ENCODE measurements at places on chromosomes 6 and 20.

GRCh38 chr6:132512342-132512637 is 626 bp downstream of the STX7 start:
- H3K27me3 ChIP-seq, result no peaks in the 10 kb centered on the region
- peaks cover 18% of the 10 kb centered on the region for H3K36me3 ChIP-seq
- no peak for DNase-seq
- H3K4me3 ChIP-seq, result peak overlapping the region; percentile 78
- no peaks in the 10 kb centered on the region for H3K4me1 ChIP-seq
- peak overlapping the region; percentile 82 for H3K27ac ChIP-seq

DNA sequence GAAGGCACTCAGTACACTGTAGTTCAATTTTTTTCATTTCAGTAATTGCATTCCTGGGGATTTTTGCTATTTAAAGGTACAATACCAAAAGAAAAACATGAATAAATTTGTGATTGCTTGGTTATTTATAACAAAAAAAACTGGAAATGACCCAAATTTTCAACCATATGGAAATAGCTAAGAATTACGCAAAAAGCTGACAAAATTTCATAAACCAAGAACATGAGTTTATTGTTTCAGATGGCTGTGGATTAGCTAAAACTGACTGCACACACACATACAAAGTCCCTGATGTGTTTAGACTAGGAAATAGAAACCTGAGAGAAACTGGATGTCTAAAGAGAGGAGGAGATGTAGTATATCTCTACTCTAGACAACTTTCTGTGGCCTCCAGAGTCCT is 718.4 kb upstream of the CHD6 start:
- no peaks in the 10 kb centered on the region for H3K27me3 ChIP-seq
- no peak overlapping the region for H3K27ac ChIP-seq
- no peak overlapping the region for H3K4me3 ChIP-seq

GRCh38 chr20:33693741-33694638 is 7.8 kb upstream of the E2F1 start:
- no peak for DNase-seq
- H3K36me3 ChIP-seq, result no peaks in the 10 kb centered on the region
- no peaks in the 10 kb centered on the region for H3K27me3 ChIP-seq
- H3K4me3 ChIP-seq, result no peak overlapping the region
- peaks cover 10% of the 10 kb centered on the region for H3K4me1 ChIP-seq

- H3K27me3 ChIP-seq, result no peaks in the 10 kb centered on the region
- peaks cover 4% of the 10 kb centered on the region for H3K4me1 ChIP-seq
- H3K4me3 ChIP-seq, result no peak overlapping the region
- DNase-seq, result no peak
Observed at GRCh38 chr20:8834851-8835250, 234.0 kb upstream of the PLCB4 start.

DNA sequence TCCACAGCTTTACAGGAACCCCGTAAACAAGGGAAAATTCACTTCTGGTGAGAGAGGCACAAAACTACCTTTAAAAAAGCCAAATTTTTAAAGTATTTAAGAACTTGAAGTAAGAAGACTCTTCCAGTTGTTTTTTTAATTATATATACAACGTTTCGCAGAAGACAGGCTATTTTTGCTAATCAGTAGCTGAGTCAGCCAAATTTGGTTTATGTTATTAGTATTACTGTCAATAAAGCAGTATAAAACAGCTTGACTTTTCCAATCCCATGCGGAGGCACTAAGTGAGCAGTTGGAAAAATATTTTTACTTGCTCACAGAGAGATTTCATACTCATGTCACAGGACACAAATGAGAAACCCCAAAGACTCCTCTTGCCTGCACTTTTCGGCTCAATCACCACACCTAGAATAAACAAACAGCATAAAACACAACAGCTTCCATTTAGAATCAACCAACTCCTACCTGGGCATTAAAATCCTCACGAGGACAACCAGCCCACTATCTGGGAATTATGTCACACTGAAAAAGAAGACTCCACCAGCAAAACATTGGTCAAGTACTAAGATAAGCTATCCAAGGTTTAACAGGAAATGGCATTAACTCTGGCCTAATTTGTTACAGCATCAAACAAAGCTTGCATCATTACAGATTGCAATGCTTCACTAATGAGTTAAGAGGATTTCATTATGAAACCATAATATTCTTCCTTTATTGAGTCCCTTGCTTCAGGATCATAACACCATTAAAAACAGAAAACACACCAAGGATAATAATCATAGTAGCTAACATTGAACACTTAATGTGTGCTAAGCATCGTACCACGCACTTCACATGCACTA is 26.3 kb downstream of the ELOVL5 start:
- H3K4me1 ChIP-seq, result peaks cover 15% of the 10 kb centered on the region
- H3K36me3 ChIP-seq, result no peaks in the 10 kb centered on the region
- H3K27ac ChIP-seq, result peak overlapping the region; percentile 28
- H3K27me3 ChIP-seq, result no peaks in the 10 kb centered on the region
- H3K4me3 ChIP-seq, result no peak overlapping the region
- peak; percentile 53 for DNase-seq

GRCh38 chr6:148263961-148264360 is 78.7 kb upstream of the SASH1 start:
- H3K4me3 ChIP-seq, result no peak overlapping the region
- no peak for DNase-seq
- no peaks in the 10 kb centered on the region for H3K36me3 ChIP-seq
- no peaks in the 10 kb centered on the region for H3K4me1 ChIP-seq
- no peak overlapping the region for H3K27ac ChIP-seq

DNA sequence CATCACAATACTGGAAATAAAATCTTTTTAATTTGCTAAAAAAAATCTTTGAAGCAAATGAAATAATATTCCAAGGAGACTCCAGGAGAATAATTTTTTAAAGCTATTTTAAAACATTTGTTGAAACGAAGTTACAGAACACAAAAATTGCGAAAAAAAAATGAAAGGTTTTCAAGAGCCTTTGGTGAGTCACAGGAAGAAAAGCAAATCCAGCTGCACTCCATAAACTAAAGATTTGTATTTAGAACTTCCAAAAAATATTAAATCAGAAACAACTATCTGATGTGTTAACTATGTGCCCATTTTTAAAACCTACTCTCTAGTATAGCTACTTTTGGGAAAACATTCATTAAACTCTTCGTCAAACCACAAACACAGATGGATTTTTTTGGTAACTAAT is 23.6 kb downstream of the PDSS2 start:
- H3K36me3 ChIP-seq, result no peaks in the 10 kb centered on the region
- no peaks in the 10 kb centered on the region for H3K27me3 ChIP-seq
- peaks cover 2% of the 10 kb centered on the region for H3K4me1 ChIP-seq
- peak; percentile 22 for DNase-seq
- no peak overlapping the region for H3K4me3 ChIP-seq

DNA sequence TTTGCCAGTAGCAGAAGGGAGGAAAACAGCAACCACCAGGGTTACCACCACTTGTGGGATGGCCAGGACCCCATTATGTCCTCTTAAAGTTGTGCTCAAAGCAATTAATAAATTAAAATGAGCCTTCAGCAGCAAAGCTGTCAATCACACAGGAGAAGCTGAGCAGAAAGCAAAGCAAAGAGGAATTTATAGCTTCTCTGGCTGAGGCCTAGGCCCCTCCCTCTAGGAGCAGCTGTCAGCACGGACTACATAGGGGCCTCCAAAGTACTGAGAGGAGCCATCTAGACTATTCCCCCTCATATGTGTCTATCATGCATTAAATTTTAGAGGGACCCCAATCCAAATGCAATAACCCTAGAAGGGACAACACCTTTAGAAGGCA is 6.4 kb downstream of the CCND3 start:
- peaks cover 72% of the 10 kb centered on the region for H3K36me3 ChIP-seq
- H3K27me3 ChIP-seq, result no peaks in the 10 kb centered on the region
- no peak overlapping the region for H3K4me3 ChIP-seq
- peaks cover 29% of the 10 kb centered on the region for H3K4me1 ChIP-seq
- H3K27ac ChIP-seq, result no peak overlapping the region

DNA sequence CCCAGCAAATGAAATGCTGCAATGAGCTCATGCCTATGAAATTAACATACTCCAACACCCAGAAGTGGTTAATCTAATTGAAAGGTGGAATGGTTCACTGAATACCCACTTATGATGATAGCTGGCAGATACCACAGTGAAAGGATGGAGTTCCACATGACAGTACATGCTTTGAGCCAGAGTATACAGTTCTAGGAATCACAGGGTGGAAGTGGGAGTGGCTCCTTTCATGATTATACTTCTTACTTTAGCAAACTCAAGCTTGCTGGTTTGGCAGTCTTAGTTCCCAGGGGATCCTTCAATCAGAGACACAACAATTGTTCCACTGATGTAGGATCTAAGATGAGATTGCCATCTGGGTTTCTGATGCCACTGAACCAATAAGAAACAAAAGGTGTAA is 21.5 kb downstream of the CD164 start:
- H3K36me3 ChIP-seq, result peaks cover 94% of the 10 kb centered on the region
- H3K27me3 ChIP-seq, result no peaks in the 10 kb centered on the region
- no peak overlapping the region for H3K4me3 ChIP-seq
- DNase-seq, result no peak
- H3K27ac ChIP-seq, result no peak overlapping the region

GRCh38 chr6:139370283-139370998 is 4.0 kb downstream of the CITED2 start:
- H3K27me3 ChIP-seq, result no peaks in the 10 kb centered on the region
- DNase-seq, result peak; percentile 84
- H3K4me3 ChIP-seq, result peak overlapping the region; percentile 95
- peaks cover 5% of the 10 kb centered on the region for H3K4me1 ChIP-seq
- peaks cover 11% of the 10 kb centered on the region for H3K36me3 ChIP-seq

DNA sequence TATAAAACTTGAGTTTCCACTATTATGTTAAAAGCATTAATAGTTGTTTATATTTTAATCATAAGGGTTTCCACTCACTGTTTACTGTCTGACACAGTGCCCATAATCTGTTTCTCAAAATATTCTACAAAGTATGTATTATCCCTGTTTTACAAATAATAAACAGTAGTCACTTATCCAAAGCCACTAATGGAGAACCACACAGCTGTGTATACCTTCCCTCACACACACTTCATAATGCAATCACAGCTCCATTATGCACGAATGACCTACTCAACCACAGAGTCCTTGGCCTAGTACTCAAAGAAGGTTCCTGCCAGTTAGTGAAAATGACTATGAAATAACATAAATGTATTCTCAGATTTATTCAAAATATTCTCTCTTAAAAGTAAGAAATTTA is 103.1 kb downstream of the EPB41L2 start:
- no peak overlapping the region for H3K4me3 ChIP-seq
- H3K36me3 ChIP-seq, result peaks cover 5% of the 10 kb centered on the region
- H3K27ac ChIP-seq, result no peak overlapping the region
- peaks cover 1% of the 10 kb centered on the region for H3K4me1 ChIP-seq

Data from mesenchymal stem cell (in vitro differentiated cells and primary cell).